ENCODE measurements at places on chromosomes 3 and 15. TPM values are rescaled to one million over a fixed set of nuclear protein-coding genes. Genes with fewer than 3 reads are reported as not detected.

DNA sequence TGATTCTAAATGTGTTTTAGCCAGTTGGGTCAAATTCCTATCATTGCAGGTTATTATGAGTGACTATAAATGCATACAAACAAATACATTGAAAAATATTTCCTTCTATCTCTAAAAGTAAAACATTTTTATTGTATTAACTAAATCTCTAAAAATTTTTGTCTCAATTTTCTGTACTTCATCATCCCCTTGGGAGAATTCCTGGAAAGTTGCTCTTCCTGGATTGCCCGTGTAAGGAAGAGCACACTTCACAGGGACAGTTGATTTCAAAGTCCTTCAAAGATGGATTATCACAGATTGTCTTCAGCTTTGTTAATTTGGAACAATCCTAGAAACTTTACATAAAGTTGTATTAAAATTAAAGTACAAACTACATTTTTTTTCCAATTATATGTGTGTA lies 595.6 kb downstream of the ROBO1 start:
- no peak for DNase-seq

- no peak for DNase-seq
Observed at GRCh38 chr15:58931987-58932588, 1.4 kb downstream of the SLTM start.

The UBAP1L gene
- total RNA-seq: 5.4 TPM

The TUSC7 gene
- not detected for total RNA-seq
